ENCODE measurements at places on chromosomes 7 and 10.

GRCh38 chr10:112581921-112582320 is 134.9 kb downstream of the VTI1A start:
- DNase-seq: no peak

DNA sequence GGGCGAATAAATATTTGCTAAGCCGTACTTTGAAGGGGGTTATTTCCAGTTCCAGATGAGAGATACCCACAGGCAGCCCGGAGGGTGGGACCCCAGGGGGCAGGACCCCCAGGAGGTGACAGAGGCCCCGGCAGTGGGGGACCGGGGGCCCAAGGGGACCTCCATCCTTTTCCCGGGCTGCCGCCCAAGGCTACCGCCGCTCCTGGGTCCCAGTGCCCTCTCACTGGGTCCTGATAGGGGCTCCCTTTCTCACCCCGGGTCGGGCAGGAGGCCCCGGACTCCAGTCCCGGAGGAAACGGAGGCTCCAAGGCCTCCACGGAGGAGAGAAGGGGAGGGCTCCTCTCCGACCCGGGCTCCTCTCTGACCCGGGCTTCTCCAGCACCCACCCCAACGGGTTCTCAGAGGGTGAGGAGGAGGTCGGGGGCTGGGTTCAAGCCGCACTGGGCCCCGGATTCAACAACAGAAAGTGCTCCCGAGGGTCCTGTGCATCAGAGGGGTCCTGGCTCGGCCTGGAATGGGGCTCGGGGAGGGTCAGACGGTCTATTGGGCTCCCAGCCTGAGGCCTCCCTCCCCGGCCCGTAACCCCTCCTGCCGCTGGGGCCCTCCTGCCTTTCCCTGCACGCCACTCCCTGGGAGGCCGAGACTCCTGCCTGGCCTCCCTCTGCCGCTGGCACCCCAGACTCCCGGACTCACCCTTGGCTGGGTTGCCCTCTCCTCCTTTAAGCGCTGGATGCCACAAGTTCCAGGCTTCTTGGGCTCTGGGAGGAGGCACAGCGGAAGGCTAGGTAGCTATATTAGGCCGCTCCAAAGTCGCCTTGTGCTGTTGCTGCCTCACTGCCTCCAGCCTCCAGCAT is 62.5 kb downstream of the ZNF37A start:
- DNase-seq: no peak

DNA sequence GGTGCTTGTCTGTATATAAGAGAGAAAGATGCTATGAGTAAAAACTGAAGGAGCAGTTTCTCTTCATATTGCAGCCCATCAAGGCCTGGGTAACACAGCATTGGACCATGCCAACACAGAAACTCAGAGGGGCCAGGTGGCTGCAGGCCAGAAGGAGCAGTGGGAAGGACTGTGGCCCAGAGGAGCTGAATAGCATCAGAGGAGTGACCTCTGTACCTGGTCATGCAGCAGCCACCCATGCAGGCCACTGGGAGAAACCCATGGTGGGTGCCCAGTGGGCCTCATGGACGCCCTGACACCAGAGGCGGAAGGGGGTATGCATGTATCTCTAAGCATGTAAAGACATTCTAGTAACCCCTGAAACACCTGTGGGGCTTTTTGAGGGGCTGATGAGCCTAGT is 75.9 kb upstream of the YAE1 start:
- no peak for DNase-seq

- no peak for DNase-seq
Measured at GRCh38 chr10:113552701-113553100, at the start of gene HABP2. Gene HABP2 (plus strand): TSS chr10:113553053. CDS start chr10:113553122, 69 bp downstream.

GRCh38 chr10:2949221-2949947 is 118.0 kb upstream of the PFKP start:
- DNase-seq: no peak

GRCh38 chr10:44682507-44682906 is 228.6 kb upstream of the TMEM72 start:
- no peak for DNase-seq

DNA sequence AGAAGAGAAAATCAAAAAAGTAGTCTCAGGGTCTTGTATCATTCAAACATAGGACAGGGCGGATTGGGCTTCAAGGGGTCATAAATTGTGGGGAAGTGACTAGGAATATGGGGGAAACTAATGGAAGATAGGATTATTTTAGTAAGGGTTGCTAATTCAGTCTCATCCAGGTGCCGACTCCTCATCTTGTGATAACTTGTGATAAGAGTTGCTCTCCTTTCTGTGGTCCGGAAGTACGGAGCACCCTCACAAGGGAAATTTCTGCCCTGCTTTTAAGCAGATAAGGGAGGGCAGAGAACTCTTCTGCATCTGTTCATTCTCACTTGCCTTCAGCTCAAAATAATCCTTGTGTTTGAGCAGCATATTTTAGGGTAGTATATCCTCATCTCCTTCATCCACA is 436.4 kb upstream of the LRGUK start:
- no peak for DNase-seq

DNA sequence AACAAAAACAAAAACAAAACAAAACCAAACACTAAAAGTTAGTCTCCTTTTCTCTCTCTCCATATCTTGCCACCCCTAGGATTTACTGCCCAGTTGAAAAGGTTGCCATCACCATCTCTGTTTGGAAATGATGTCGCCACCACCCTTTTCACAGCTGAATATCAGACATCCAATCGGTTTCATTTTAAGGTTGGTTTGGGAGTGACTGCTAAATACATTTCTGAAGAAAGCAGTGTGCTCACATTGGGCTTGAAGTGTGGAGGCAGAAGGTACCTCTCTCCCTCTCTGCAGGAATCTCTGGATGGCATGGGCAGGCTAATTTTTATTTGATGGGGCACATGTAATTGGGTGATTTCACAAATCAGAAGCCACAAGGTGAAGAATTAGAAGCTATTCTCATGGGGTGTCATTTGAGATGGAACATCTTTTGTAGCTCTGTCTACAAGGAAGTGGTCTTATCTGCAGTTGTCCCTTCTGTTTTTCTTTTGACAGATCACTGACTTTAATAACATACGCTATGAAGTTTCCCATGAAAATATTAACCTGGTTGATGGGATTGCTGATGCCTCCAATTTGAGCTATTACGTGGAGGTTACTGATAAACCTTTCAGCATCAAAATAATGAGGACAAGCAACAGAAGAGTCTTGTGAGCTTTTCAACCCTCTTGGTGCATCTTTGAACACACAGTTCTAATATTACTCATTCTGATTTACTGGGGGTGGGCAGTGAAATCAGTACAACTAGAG is 20.1 kb downstream of the MGAM2 start:
- DNase-seq: no peak

DNA sequence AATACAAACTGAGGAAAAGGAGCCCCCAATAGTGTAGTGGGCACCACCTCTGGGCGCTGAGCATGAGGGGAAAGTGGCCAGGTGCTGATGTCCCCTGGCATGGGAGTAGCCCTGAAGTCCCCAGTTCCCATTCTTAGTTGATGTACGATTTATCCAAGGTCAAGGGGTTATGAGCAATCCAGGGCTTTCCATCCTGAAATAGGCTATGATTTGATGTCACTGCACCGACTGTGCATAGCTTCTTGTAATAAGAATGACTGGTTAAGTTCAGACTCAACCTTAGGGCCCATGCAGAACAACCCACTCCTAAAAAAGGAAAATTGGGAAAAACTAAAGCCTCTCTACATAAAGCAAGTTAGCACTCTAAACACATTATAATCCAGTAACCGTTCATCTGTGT is 4.4 kb downstream of the FRAT1 start:
- no peak for DNase-seq

- peak; percentile 21 for DNase-seq
Measured at GRCh38 chr7:35630024-35630972, 64.6 kb downstream of the HERPUD2 start.

GRCh38 chr10:70462349-70462984 is 16.1 kb upstream of the PALD1 start:
- DNase-seq: no peak

- DNase-seq: no peak
Measured at GRCh38 chr7:159097661-159098423, 46.8 kb downstream of the VIPR2 start.

DNA sequence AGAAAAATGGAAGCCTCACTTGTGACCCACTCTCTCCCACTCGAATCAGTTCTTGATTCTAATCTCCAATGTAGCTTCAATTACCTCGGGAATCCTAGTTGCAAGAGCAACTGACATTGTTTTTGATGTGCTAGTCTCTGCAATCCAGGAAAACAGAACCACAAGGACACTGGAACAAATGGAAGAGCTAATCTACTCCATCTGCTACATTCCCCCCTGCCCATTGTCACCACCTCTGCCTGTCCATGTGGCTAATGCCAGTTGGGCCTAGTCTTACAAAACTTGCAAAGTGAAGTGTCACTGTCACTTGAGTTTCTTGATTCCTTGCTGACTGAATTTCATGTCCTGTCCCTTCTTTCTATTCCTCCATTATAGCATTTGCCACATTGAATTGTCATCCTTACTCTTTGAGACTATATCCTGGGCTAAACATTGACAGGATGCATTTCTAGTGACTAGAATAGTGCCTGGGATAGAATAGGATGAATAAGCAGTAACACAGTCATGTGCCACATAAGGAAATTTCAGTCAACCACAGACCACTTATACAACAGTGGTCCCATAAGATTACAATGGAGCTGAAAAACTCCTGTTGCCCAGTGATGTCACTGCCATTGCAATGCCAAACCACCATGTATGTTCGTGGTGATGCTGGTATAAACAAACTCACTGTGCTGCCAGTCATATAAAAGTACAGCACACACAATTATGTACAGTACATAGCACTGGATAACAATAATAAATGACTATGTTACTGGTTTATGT is 13.5 kb downstream of the GCC1 start:
- DNase-seq: no peak
